ENCODE measurements at places on chromosomes 7 and 10.

- DNase-seq = peak; percentile 61
Observed at GRCh38 chr10:86411281-86411841, 44.8 kb upstream of the GRID1 start.

- no peak for DNase-seq
Observed at GRCh38 chr7:118902600-118902999, 678.1 kb downstream of the ANKRD7 start.

- DNase-seq = no peak
Observed at GRCh38 chr10:13734151-13734550, 147.4 kb downstream of the PRPF18 start.

- no peak for DNase-seq
Observed at GRCh38 chr10:88702848-88703597, 3.0 kb upstream of the LIPK start.

DNA sequence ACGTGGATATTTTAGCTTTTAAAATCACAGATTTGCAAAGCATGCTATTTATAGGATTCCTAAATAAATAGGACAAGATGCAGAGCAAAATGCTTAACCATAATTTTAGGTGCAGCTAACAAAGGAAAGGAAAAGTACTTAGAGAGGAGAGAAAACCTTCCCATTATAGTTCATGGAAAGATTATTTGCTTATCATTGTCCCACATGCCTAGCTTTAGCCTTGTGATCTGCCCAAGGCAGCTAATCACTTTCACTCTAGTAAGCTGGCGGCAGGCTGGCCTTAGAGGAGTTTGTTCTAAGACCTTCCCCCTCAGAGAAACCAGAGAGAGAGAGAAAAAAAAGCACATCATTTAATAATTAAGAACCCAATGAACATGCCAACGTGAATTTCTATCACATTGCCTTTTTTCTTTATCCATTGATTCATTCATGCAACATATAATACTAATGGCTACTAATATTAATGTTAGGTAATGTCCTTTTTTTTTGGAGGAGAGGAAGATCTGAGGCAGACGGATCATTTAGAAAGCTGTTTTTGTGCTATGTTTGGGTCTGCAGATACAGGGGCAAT is 274.6 kb downstream of the ARL4A start:
- DNase-seq = no peak

- DNase-seq = no peak
Observed at GRCh38 chr10:103265717-103266329, 11.1 kb upstream of the INA start.

GRCh38 chr10:28036587-28036986 is 37.7 kb upstream of the ODAD2 start:
- DNase-seq = peak; percentile 56

DNA sequence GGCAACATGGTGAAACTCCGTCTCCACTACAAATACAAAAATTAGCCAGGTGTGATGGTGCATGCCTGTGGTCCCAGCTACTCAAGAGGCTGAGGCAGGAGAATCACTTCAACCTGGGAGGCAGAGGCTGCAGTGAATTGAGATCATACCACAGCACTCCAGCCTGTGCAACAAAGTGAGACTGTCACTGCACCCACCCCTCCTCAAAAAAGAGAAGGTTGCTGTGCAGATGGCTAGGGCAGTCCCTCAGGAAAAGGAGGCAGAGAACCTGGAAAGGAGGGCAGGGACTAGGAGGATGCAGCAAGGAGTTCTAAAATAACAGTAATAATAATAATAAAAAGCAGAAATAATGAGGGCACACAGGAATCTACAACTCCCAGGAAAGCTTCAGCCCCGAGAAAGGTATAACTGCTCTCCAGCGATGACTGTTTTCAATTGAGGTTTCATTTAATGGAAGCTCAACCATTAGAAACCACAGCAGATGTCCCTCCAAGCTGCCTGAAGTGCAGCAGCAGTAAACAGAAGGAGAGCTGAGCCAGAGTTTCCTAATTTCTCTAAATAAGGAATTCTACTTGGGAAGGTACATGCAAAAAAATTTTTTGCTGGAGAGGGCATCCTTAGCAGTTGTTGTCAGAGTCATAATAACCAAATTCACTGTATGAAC is 326.5 kb downstream of the GATA3 start:
- DNase-seq = no peak

GRCh38 chr10:69897432-69897831 is 95.7 kb downstream of the COL13A1 start:
- no peak for DNase-seq
